NCI-H2081 (cell line): ENCODE measurements at places on chromosomes 7 and 10.
A peak's percentile ranks its signal among the peaks of the same experiment; 100 is the strongest.

- DNase-seq = no peak
Measured at GRCh38 chr10:66927971-66928770, 2.3 kb downstream of the LRRTM3 start.

DNA sequence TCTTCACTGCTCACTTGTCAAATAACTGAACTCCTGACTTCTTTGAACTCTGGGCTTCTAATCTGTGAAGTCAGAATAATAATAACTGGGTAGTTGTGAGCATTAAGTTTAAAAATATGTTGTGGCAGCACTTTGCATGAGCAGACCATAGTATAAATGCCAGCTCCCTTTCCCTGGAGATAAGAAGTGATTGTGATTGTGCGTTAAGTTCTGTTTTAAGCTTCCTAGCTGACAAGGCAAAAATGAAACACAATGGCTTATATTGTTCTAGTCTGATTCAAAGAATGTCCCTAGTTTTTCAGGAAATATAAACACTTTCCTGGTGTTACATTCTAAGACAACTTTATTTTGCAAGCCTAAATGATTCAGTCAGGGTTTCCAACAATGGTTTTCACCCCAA, 61.8 kb downstream of the PTPRE start:
- no peak for DNase-seq

DNA sequence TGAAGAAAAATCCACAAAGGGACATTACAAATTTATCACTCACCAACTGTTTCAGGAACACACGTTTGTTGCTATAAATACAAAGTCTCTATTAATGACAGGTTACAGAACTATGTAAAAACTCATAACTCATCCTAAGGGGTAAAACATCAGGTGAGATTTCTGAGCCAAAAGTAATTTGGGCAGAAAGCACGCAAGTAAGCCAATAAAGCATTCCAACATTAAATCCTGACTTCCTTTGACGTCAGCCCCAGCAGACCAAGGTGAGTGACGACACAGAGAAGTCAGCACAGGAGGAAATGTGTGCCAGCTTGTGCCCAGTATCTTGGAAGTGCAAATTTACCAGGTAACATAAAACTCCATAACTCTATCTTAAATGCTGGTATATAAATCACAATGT, 45.7 kb downstream of the IMMP2L start:
- DNase-seq = peak; percentile 24

GRCh38 chr7:36605261-36606051, 118.8 kb downstream of the AOAH start:
- no peak for DNase-seq

DNA sequence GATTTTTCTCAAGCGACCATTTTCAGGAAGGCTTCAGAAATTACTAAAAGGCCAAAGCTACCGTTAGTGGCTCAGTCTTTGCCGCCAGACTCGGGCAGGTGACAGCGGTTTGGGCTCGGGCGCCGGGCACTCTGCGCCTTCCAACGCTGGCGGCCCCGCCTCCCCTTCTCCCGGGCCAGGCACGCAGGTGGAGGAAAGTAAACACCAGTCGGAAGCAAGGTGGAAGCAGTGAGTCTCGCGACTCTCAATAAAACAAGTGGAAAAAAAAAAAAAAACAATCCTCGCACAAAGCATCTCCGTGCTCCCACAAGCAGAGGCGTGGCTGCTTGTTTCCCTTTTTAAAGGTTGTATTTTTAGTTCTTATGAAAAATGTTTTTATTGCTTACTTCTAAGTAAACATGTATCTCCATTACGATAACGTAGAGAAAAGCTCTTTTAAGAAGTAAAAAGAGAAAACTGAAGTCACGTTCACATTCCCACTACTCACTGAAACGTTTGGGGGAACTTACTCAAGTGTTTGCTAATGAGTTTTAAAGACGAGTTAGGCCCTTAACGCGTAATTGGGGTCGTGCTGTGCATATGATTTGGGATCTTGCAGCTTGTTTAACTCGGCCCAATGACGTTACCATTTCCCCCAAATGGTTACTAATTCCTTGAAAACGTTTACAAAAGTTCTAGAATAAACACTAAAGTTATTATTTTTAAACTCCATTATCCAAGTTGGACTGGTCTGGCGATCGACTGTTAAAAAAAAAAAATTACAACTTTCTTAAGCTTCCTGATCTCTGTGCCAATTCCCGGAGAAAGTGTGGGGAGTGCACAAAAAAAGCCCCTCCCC, 864 bp downstream of the CDCA7L start:
- DNase-seq = peak; percentile 75

DNA sequence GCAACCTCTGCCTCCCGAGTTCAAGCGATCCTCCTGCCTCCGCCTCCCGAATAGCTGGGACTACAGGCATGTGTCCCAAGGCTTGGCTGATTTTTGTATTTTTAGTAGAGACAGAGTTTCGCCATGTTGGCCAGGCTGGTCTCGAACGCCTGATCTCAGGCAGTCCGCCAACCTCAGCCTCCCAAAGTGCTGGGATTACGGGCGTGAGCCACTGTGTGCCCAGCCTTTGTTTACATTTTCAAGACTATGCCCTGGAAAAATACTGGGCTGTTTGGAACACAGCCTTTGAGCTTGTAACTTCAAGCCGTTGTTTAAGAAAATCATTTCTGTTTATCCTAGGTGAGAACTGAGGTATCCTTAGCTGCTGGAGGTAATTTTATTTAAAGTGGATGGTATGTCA, 1.9 kb downstream of the ZKSCAN1 start:
- no peak for DNase-seq

GRCh38 chr10:63579371-63580014, 58.3 kb downstream of the REEP3 start:
- no peak for DNase-seq
